ENCODE measurements at places on chromosomes 11 and 22.

DNA sequence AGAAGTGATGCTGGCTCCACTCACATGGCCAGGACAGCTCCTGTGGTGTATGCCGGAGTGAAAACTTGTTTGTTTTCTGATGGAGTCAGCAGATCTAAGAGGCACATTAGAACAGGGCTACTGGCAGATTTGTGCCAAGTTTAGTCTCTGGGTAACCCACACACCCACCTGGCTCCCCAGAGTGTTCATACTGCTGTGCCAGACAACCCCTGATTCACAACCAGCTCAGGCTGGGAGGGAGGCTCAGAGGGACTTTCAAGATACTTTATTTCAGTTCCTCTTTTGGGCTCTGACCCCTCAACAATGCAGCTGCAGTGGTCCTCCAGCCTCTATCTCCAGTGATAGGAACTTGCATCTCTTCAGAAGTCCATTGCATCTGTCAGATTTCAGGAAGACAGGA lies 8.5 kb downstream of the NTM start:
- DNase-seq, result no peak

DNA sequence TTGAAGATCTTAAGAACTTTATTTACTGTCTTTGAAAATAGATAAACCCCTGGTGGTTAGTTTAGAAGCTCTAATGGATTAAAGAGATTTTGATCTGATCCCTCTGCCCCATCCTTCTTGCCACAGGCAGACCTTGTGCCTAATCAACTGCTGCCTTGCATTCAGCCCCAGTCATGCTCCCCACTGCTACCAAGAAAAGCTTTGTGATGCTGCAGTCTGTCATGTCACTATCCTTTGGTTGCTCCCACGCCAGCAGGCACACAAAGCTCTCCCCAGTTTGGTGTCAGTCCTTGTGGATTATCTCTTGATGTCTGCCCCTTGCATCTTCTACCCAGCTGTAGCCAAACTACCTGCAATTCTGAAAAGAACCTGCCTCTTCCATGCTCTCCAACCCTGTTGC lies 112.2 kb downstream of the MTNR1B start:
- no peak for DNase-seq

DNA sequence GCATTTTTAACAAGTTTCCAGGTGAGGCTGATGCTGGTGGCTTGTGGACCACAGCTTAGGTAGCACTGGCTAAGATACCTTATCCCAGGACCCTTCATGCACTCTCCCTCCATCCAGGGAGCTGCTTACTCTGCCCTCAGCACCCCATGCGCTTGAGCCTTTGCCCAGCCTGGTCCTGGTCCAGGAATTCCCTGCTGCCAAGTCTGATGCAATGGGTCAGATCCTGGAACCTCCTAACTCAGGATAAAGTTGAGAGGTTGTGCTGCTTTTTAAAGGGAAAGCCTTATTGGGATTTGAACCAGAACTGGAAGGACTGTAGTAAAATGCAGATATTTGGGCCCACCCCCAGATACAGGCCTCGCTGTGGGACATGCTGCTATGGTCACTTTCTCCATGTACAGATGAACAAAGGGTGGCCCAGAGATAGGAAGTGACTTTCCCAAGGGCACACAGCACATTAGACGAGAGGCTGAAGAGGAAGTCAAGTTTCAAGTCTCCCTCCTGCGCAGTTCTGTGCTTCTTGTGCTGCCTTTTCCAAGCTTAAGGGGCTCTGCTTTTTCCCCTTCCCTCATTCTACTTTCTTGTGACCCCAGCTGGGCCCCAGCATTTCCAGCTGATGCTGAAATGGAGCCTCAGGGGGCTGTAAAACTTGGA lies 824 bp upstream of the LGALS12 start:
- no peak for DNase-seq

DNA sequence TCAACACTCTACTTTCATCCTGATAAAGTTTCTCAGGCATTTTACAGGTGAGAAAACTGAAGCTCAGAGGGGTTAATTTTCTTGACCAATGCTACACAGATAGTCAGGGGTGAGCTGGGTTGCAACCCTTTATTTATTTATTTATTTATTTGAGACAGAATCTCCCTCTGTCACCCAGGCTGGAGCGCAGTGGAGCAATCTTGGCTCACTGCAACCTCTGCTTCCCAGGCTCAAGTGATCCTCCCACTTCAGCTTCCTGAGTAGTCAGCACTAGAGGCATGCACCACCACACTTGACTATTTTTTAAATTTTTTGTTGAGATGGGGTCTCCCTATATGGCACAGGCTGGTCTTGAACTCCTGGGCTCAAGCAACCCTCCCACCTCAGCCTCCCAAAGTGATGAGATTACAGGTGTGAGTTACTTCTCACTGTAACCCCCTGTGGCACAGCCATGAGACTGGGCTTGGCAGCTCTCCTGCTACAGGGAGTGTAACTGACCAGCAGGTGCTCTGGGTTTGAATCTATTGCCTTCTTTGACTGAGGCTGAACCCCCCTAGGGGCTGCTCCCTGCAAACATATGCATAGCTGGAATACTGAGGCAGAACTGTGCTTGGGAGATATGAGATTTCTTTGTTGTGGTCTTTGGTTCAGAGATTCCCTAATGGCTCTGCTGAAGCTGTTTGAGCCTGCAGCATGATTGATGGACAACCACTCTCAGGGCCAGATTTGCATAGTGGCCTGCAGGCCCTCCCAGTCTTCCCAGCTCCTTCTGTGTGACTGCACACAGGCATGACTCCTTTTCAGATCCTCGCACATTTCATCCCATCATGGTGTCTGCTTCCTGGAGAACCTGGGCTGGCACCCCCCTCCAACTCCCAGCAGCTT lies 6.1 kb downstream of the C11orf96 start:
- DNase-seq, result no peak

DNA sequence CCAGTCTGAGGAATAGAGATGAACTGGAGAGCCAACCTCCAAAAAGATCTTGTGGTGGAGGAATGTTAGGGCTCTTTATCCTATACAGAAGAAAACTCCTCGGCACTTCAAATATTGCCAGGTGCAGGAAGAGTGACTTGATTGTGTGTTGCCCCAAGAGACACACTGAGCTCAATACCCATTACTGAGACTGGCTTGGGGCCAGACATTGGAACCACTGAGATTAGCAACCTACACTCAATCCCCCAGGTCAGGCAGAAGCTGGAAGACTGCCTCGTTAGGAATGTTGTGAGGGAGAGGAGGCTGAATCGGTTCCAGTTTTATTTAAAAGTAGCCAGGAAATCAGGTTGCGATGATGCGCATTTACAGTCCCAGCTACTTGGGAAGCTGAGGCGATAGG lies 2.4 kb upstream of the SGSM3 start:
- DNase-seq, result no peak

GRCh38 chr22:37242395-37242918 lies 1.6 kb downstream of the RAC2 start:
- DNase-seq, result peak; percentile 93

- no peak for DNase-seq
Observed at GRCh38 chr22:42915980-42916765, 59.1 kb upstream of the ARFGAP3 start.

GRCh38 chr11:88231894-88232482 lies 56.7 kb upstream of the RAB38 start:
- peak; percentile 26 for DNase-seq

DNA sequence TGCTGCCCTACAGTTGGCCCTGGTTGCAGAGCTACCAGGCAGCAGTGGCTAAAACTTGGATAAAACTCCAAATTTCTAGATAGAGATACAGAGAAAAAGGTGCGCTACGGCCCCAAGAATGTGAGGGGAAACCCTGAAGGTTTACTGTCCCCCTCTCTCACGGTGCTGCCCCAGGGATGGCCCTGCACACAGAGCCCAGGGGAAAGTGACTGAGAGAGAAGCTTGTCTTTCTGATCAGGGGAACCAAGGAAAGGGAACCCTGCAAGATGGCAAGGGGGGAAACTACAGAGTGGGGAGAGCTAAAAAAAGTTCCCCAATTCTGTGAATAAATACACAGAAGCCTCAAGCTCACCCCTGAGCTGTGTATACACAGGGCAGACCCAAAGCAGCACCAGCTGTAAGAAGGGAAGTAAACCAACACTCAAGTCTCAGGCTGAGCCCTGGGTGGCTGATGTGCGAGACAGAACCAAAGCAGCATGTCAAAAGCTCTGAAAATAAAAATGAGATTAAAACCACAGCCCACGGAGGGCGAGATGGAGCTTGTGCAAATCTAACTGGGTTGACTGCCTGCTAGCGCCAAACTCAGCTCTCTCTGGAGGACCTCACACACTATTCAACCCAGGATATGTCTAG lies 22.1 kb downstream of the GNB1L start:
- DNase-seq, result no peak
